CD4-positive, alpha-beta memory T cell (primary cell): ENCODE measurements at places on chromosomes 3 and 15. TPM values are rescaled to one million over a fixed set of nuclear protein-coding genes. Genes with fewer than 3 reads are reported as not detected.

DNA sequence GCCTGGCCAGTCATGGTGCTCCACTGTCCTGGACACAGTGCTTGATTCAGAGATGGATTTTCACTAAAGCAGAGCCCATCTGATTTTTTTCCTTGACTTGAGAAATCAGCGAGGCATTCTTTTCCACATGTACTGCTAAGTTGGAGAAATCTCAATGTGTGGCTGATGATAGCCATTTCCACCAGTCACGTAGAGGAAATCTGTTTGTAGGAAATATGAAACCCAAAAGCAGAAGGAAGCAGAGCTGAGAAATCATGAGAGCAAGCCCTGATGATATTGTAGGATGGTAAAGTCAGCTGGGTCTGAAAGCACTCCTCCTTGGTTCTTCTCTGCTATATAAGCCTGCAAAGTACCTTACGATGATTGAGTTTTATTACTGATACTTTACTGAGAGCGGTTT, 1233.4 kb downstream of the ROBO2 start:
- DNase-seq: no peak

DNA sequence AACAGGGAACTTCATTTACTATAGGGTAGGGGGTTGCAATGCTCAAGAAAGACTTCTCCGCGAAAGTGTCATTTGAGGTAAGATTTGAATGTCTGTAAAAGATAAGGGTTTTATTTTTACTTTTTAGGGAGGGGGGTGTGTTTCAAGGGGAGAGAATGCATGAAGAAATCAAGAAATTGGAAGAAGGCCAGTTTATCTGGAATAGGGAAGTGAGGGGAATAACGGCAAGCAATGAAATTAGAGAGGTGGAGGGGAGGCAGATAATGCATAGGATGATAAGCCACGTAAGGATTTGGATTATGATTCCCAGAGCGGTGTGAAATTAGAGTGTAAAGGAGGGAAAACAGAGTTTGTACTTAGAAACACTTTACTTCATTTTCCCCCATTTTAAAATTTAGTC, 63.0 kb upstream of the MB21D2 start:
- DNase-seq: no peak

DNA sequence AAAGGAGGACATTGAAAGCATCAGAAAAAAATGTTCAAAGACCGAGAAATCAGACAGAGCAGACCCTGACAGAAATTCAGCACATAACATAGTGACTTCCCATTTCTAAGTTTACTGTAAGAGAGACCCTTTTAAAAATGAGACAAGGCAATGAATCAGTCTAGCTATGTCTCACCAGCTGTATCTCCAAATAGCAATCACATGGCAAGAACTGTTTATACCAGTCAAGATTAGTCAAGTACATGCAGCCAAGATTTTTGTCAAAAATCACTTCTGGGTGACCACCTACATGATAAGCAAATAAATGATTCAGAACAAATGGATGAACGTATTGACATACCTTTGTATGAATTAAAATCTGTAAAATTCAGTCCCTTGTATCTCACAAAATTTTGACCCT, 138.0 kb downstream of the DTWD1 start:
- no peak for DNase-seq

DNA sequence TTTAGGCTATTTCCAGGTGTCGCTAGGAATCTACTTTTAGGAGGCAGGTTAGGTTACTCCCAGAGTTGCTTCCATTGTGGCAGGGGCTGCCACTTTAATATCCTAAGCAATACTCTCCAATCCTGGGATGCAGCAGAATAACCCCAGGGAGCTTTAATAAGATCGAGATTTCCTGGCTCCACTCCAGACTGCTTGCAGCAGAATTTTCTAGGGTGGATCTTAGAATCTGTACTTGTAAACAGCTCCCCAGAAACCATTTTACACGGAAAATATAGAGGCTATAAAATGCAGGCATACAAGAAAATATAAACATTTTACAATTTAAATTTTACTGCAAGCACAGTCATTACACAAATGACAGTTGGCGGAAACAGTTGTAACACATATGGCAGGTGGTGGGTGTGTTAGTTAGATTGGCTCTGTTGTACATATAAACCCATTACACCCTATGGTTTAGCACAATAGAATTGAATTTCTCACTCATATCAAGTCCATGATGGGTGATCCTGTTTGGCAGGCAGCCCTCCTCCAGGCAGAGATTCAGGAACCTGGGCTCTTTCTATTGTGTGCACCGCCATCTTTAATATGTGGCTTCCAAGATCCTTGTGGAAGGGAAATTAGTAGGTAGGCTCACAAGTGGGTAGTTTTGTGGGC, 35.0 kb upstream of the TNFAIP8L3 start:
- no peak for DNase-seq

DNA sequence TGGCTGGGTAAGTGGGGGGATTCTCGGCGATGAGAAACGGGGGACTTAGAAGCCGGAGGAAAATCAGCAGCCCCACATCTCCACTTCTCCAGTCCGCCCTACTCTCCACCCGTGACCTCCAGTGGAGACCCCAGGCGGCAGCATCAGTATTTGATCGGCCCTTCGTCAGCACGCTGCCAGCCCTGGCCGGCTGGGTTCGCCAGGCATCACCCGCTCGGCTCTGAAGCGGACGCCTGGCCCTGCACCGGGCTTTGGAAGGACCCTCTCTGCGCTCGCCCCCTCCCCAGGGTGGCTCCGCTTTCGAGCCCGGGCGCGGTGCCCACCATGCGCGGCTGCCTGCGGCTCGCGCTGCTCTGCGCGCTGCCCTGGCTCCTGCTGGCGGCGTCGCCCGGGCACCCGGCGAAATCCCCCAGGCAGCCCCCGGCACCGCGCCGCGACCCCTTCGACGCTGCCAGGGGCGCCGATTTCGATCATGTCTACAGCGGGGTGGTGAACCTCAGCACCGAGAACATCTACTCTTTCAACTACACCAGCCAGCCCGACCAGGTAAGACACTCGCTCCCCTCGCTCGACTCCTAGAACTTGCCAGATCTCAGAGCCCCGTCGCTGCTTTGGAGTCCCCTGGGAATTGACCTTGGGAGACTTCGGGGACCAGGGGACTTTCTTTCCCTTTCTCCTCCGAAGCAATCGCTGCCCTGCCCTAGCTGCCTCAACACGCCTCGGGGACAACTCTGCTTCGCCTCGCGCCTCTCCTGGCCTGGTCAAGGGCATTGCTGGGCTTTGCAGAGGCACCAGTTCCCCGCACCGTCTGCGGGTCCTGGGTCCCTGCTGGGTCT, 561 bp downstream of the SIDT1 start:
- DNase-seq: no peak

DNA sequence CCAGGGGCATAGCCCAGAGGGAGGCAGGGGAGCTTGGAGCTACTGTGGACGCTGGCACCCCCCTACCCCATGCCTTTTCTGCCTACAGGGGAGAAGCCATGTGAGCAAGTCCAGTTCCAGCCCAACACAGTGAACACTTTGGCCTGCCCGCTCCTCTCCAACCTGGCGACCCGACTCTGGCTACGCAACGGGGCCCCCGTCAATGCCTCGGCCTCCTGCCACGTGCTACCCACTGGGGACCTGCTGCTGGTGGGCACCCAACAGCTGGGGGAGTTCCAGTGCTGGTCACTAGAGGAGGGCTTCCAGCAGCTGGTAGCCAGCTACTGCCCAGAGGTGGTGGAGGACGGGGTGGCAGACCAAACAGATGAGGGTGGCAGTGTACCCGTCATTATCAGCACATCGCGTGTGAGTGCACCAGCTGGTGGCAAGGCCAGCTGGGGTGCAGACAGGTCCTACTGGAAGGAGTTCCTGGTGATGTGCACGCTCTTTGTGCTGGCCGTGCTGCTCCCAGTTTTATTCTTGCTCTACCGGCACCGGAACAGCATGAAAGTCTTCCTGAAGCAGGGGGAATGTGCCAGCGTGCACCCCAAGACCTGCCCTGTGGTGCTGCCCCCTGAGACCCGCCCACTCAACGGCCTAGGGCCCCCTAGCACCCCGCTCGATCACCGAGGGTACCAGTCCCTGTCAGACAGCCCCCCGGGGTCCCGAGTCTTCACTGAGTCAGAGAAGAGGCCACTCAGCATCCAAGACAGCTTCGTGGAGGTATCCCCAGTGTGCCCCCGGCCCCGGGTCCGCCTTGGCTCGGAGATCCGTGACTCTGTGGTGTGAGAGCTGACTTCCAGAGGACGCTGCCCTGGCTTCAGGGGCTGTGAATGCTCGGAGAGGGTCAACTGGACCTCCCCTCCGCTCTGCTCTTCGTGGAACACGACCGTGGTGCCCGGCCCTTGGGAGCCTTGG, 5.6 kb downstream of the CIB1 start:
- DNase-seq: no peak

Gene PLAAT1
- not detected for polyA plus RNA-seq

Gene EID1
- 190 TPM for polyA plus RNA-seq

GRCh38 chr15:45799508-45799907, 164.7 kb downstream of the SQOR start:
- DNase-seq: no peak

Gene WDR5B
- 2.3 TPM for polyA plus RNA-seq

DNA sequence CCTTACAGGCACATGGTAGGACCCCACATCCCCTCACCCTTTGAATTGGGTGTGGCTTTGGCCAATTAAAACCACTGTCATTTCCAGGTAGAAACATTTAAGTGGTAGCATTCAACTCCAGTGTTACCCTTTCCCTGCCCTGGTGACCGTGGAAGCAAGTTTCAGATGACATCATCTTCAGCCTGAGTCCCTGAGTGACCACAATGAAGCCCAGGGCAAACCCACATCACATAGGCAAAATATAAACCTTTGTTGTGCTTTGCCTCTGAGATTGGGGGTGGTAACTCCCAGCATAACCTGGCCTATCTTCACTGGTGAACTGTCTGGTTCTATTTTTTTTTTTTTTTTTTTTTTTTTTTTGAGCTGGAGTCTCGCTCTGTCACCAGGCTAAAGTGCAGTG, 404.0 kb upstream of the WNT5A start:
- DNase-seq: no peak

GRCh38 chr15:94300612-94301011, 69.3 kb downstream of the MCTP2 start:
- no peak for DNase-seq

DNA sequence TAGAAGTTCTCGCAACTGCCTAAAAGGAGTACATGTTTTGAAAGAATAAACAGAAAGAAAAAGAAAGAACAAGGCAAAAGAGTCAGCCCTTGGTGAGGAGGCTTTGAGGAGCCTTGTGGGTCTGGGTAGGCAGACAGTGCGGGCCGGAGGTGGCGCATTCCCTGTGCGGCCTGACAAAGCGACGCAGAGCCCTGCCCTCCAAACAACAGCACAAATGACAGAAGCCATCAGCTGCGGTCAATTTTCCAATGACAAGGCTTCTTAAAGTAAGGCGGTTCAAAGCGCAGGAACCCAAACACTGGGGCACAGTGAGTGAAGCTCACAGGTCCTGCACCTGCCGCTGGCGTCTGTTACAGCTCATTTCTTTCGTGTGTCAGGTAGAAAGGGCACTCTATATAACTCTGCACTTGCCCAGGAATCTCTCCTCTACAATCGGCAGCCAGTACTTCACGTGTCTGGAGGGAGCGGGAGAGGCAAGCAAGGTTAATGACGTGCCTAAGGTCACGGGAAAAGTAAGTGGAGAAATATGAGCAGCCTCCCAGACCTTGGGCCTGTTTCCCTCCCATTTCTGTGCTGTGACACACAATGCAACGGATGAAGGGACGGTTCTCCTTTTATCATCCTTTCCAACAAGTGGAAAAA, 178.1 kb downstream of the OPA1 start:
- no peak for DNase-seq

- no peak for DNase-seq
Observed at GRCh38 chr15:45763170-45763869, 128.5 kb downstream of the SQOR start.

DNA sequence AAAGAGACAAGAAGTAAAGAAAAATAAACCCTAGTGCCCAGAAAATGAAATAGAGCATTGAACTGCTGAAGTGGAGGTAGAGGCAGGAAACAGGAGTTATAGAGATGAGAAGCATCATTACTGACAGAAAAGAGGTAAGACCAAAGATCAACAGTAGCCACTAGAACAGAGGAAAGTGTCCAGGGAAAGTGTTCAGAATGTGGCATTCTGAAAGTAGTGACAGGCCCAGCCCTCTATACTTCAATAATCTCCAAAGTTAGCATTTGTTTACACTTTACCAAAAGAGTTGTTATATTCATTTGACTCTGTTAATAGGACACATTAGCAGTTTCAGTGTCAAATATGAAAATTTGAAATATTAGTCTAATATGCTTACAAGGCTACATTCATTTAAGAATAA, 727.1 kb upstream of the NECTIN3 start:
- DNase-seq: no peak

Gene SLC2A2
- not detected for polyA plus RNA-seq

DNA sequence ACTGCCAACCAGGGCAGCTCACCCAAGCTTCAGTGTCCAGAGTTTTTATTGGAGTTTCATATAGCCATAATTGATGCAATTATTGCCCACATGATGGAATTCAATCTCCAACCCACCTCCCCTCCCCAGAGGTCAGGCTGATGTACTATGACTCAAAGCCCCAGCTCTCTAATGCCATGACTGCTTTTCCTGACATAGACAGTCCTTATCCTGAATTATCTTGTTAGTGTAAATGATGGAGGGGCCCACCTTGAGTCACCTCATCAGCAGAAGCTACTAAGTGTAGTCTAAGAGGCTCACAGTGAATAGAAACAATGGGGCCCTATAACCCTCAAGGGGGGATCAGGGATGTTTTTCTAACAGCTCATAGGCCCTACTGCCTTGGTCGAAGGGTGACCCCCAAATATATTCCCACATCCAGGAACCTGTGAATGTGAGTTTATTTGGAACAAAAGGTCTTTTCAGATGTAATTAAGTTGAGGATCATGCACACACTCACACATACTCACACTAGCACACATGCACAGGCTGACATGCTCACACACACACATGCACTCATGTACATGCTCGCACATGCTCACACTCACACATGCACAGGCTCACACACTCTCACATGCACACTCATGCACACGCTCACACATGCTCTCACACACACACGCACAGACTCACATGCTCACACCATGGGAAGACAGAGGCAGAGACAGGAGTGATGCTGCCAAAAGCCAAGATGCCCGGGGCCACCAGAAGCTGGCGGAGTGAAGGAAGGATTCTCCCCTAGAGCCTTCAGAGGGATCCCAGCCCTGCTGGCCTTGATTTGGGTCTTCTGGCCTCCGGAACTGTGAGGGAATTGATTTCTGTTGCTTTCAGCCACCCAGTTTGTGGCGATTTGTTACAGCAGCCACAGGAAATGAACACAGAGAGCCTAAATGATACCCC, 131.2 kb upstream of the SMAD3 start:
- DNase-seq: no peak

DNA sequence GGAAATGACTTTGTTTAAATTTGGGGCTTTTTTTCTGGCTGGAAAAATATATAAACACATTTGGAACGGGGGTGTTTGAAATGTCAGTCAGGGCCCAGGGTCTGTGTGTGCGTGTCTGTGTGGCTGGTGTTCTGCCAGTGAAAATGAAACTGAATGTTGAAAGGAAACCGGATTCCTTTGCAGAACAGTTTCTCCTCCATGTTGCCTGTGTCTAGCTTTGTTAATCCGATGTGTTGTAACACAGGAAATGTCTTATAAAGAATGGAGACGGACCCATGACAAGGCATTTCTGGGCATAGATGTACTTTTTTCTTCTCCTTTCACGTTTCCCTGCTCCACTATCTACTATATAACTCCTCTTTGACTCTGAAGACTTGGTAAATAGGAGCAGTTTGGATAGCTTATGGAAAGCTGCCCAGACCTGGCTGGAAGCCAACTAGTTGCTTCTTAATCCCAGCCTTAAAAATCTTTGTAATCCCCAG, 2.8 kb downstream of the SQOR start:
- DNase-seq: peak; percentile 75
